ENCODE measurements at places on chromosomes 1 and 21.

DNA sequence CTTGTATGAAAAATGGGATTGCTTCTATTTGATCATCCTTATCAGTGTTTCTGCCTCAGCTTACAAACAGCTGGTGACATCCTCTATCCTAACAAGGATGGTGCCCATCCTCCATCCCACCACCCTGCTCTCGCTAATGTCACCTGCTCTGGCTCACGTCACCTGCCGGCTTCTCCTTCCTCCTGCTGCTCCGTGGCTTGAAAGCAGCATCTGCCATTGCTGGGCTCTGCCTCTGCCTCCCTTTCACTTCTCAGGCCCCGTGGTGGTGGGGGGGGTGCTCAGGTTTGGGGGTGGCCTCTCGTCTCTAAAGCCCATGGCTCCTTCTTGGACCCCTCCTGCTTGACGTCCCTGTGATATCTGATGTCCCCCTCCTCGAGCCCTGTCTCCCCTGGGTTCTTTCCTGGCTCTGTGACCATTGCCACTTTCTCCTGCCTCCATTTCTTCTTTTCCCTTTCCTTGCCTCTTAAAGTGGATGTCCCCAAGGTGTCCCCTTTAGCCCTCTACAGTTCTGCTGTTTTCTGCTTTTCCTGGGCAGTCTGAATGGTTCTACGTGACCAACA lies 135.5 kb upstream of the ERRFI1 start:
- no peak for DNase-seq

- no peak for DNase-seq
Observed at GRCh38 chr1:182670032-182670749, 14.2 kb downstream of the RGS8 start.

GRCh38 chr1:234230414-234230862 lies 142.8 kb upstream of the COA6 start:
- peak; percentile 13 for DNase-seq

DNA sequence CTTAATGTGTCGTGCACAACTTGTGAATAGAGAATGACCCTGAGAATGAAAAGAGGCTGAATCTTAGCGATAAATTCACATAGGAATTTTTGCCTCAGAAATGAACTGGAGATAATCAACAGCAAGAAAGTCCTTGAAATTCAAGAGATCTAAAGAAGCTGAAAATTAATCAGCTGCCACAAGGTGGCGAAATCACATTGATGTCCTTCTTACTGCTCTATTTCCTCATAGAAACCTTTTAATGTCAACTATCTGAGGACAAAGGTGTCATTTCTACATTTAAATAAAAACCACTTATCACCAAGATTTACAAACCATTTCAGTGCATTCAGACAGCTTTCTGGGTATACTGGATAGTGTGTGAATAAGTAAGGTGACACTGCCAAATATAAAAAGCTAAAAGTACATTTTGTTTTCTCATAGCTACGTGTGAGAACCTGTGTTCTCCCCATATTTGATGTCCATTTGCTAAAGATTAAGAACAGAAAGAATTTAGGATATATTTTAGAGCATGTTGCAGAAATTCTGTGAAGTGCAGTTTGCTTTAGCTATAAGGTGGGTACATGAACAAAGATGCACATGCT lies 485.3 kb upstream of the PTBP2 start:
- DNase-seq = peak; percentile 78

- DNase-seq = no peak
Observed at GRCh38 chr1:156503698-156504437, 3.3 kb upstream of the MEF2D start.
